ENCODE measurements at places on chromosomes 7 and 10. TPM values are rescaled to one million over a fixed set of nuclear protein-coding genes. Genes with fewer than 3 reads are reported as not detected.
A peak's percentile ranks its signal among the peaks of the same experiment; 100 is the strongest.

The STEAP1B gene
- not detected for total RNA-seq

The TSPAN12 gene
- total RNA-seq, result 45.3 TPM

The NRG3 gene
- total RNA-seq, result 0.87 TPM

The ASB10 gene
- total RNA-seq, result not detected

The POMZP3 gene
- not detected for total RNA-seq

The TFEC gene
- total RNA-seq, result not detected

The AKR1C4 gene
- total RNA-seq, result not detected

The CTBP2 gene
- total RNA-seq, result 82.7 TPM

The PITX3 gene
- total RNA-seq, result not detected

The GRM3 gene
- not detected for total RNA-seq

The BEND7 gene
- 13.3 TPM for total RNA-seq

The CHST15 gene
- total RNA-seq, result 27.1 TPM

The SNX10 gene
- total RNA-seq, result 17.9 TPM

The CHST3 gene
- 49.3 TPM for total RNA-seq

The GSTO2 gene
- total RNA-seq, result 15.1 TPM

DNA sequence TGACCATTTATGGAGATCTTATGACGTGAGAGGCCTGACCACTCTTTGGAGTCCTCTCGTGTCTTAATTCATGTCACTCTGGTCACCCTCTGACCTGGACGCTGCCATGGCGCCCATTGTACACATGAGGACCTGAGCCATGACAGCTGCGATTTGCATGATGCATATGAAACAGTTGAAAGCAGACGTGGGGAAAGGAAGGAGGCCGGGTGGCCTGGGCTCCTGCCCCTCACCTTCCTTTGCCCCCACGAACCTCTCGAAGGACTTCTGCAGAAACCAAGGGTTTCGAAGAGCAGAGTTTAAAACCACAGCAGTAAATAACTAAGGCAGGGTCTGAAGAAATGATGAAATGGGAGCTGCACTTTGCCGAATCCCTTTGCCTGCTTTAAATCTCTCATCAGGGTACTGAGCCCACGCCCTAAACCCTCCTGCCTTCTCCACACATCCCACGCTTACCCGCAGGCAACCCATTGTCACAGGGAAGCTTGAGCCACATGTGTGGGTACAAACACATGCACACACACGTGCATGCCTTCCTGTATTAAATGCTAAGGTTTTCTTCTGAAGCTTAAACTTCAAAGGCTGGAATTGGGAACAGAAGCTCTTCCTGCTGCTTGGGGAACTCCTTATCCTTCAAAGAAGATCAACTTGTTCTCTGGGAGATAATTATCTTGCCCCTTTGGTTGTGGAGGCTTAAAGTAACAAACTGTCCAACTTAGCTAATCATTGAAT lies 11.7 kb upstream of the CALML3 start:
- DNase-seq, result no peak

DNA sequence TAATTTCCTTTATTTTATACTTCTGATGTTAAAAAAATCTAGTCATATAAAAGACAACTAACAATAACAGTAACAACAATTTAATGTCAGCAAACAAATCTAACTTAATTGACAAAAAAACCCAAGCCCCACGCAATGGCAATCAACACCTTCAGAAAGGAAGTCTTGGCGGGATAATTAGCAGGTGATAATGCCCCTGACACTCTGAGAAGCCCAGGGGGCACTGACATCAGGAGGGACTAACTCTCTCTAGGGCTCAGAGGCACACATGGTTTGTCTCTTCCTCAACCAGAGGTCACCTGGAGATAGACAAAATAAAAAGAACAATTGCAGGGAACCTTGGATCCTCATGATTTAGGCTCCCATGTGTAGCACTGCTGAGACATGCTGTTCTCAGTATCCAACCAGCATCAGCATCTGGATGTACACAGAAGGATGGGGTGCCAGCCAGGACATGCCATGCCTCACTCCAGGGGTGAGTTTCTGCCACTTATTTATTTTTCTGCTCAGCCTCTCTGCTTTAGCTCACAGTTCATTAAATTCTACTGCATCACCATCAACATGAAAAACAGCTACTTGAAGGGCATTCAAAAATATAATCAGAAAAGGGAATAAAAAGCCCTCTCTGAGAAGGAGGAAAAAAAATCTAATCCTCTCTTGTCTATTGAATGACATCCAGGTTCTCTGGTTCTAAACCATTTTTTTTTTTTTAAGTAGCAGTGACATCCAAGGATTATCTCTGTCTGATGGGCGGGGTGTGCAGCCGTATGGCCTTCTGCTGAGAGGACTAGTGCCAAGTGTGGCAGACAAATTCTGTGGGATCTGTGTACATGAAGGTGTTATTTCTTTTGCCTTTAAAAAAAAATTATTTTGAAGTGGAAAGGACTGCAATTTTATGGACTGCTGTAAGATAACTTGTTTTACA lies 96.3 kb downstream of the ATXN7L1 start:
- DNase-seq, result no peak

- DNase-seq, result no peak
Observed at GRCh38 chr10:114357515-114357996, 46.7 kb downstream of the AFAP1L2 start.

DNA sequence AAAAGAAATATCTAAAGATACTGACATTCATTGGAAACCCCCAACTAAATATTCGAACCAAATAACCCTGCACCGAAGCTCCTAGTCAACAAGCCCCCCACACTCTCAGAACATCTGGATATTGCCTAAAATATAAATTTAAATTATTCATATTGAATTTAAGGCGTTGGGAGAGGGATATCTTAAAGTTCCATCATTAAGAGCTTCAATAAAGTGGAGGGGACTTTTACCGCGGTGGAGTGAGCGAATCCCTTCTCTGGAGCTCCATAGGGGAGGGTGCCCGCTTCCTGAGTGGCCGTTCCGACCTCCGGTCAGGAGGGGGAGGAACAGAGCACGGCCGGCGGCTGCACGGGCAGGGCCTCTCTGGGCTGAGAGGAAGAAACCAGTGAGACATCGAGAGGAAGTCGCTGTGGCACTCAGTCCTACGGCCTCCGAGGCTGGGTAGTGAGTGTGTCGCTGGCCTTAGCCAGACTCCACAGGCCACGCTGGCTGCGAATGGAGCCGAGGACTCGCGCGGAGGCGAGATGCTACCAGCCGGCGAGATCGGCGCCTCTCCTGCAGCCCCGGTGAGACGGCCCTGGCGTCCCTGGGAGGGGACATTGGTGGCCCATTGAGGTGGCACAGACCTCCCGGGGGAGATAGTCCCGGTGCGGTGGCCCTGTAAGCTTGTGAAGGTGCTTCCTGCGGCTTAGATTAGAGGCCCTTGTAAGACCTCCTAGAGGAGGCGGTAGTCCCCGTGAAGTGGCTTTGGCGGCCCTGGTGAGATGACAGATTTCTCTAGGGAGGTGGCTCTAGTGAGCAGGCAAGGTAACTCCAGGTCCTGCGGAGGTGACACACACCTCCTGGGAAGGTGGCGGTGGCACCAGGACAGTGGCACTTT lies at the start of gene RINT1:
RINT1 (plus strand) TSS at position 410 of the 880 bp plus-strand sequence; CDS start at position 525, 115 bp downstream.
- DNase-seq, result peak; percentile 90

DNA sequence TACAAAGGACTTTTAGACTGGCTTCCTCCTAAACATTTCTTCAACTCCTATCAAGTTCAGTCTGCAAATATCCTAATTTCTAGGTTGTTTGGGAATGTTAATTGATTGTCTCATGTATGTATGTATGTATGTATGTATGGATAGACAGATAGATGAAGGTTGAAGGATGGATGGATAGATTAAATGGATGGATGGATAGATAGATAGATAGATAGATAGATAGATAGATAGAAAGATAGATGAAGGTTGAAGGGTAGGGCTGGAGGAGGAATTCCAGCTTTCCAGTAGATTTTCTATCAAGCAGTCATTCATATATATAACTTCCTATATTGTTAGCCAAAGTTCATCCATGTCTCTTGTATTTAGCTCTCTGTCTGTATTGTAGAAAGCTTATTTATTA lies 85.8 kb downstream of the KAT6B start:
- DNase-seq, result no peak

GRCh38 chr10:79320820-79321493 lies 26.3 kb upstream of the PPIF start:
- peak; percentile 83 for DNase-seq

GRCh38 chr7:28957064-28957750 lies 923 bp downstream of the TRIL start:
- no peak for DNase-seq

DNA sequence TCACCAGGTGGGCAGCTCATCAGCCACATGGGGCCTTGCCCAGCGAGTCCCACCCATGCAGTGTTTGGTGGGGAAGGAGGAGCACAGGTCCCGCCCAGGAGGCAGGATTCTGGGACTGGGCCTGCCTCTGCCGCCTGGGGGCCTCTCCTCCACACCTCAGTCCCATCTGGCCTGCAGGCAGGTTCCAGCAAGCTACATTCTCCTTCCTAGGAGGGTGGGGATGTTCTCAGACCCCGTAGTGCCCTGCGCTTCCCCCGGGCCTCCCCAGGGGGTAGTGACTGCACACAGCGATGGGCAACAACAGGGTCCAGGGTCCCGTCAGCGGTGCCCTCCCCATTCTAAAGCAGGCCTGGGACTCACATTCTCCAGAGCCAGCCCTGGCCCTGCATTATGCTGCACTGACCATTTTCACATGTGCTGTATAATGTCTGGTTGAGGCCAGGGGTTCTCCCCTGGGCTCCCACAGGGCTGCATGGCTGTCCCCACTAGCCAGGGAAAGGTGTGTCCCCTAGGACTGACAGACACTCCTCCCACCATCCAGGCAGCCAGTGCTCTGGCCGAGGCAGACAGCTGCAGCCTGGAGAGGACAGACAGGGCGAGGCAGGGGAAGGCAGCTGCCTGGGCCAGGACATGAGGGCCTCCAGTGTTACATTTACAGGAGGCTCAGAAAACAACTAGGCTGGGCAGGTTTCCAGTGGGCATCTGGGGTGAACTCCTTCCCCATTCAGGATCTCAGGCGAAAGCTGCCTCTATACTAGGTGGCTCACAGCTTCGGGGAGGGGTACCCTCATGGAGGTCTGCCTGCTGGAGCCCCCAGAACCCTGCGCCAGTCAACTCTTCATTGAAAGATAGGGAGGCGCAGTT lies 9.3 kb downstream of the RASGEF1A start:
- DNase-seq, result no peak

- no peak for DNase-seq
Observed at GRCh38 chr7:129781928-129782817, 170.6 kb downstream of the UBE2H start.

DNA sequence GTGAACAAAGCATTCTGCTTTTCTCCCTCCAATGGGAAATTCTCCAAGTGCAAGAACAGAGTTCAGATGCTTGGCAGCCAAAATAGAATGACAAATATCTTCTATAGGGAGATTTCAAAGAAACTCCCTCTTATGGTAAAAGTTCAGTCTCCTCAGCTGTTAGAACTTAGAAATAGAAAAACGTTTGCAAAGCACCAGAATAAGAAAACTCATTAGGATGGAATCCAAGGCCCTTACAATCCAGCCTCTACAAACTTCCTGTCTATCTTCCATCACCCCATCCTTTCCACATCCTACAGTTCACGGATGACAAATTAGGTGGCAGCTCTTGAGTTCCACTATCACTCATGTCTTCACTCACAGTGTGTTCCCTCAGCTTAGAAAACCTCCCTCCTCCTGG lies 25.7 kb downstream of the FAM13C start:
- DNase-seq, result no peak

- no peak for DNase-seq
Observed at GRCh38 chr7:79923953-79924352, 210.7 kb upstream of the GNAI1 start.

- peak; percentile 93 for DNase-seq
Observed at GRCh38 chr7:130901209-130901783, 167.3 kb upstream of the KLF14 start.

GRCh38 chr10:106513352-106513771 lies 651.1 kb downstream of the SORCS1 start:
- peak; percentile 32 for DNase-seq

DNA sequence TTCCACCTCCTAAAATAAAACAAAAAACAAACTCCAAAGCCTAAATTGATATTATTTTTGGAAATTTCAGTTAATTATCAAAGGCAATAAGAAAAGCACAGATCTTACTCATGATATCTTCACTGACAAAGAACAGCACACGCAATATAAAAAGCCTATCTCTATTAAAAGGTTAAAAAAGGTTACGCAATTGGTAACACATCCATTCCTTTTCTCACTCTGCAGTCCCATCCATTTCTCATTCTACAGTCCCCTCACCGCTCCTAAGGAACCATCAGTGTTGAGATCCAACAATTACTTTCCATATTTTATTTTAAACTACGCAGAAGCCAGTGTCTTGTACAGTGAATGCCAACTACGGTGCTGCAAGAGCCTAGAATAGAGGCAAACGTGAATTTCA lies 1.3 kb downstream of the SEC61G start:
- no peak for DNase-seq

- DNase-seq, result peak; percentile 96
Observed at GRCh38 chr10:100364735-100365391, 17.8 kb downstream of the SCD start.

GRCh38 chr10:38146579-38147333 lies 52.6 kb downstream of the ZNF37A start:
- no peak for DNase-seq

DNA sequence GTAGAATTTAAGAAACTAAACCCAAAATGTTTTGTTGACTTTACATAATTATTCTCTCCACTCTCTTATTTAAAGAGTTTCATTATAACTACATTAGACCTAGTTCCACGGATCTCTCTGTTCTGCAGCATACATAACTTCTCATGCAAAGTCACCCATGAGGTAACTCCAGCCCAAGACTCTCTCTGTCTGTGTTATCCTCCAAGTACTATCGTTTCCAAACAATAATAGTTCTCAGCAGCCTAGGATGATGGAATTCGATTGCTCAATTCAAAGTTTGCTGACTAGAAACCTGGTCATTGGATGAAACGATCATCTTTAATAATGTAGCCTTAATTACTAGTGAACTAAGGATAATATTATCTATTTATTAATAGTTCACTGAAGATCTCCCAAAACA lies 203.1 kb upstream of the PTN start:
- DNase-seq, result no peak

DNA sequence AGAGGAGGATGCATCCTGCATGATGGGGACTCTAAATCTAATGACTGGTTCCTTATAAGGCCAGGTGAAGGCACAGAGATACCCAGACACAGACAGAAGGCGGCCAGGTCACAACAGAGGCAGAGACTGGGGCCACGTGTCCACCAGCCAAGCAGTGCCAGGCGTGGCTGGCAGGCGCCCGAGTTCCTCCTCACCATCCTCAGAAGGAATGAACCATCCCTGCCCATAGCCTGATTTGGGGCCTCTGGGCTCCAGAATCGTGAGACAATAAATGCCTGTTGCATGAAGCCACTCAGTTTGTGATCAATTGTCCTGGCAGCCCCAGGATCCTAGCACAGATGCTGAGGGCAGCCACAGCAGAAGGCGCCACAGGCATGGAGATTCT lies 69.0 kb upstream of the TNRC18 start:
- DNase-seq, result no peak

GRCh38 chr10:125473143-125473793 lies 209.7 kb downstream of the TEX36 start:
- no peak for DNase-seq

GRCh38 chr7:33457039-33457438 lies 327.7 kb downstream of the BBS9 start:
- no peak for DNase-seq

- DNase-seq, result no peak
Observed at GRCh38 chr7:48938539-48939295, 14.4 kb downstream of the CDC14C start.

All from Caki2 (cell line).